ENCODE measurements at places on chromosomes 5 and 9.

GRCh38 chr5:80960531-80961375 lies 590 bp downstream of the RASGRF2 start:
- peak; percentile 13 for DNase-seq

DNA sequence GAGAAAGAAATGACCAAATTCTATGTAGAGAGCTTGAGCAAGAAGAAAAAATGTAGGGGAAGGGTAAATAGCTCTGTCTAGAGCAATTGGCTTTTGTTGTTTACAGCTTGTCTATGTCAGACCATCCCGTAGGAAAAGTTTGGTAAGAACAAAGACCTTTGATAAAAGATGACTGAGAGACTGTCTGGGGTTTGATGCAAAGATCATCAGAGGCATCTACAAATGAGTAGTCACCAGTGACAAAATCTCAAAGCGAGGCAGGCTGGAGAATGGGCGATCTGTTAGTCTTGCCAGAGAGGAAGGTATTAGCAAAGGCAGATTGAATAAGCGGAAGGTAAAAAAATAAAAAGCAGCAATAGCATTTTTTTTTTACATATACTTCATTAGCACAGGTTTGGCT lies 125.0 kb upstream of the RASGRF2 start:
- DNase-seq: no peak

- DNase-seq: no peak
These were observed 2.5 kb downstream of the KDM3B start for GRCh38 chr5:138354926-138355378.

DNA sequence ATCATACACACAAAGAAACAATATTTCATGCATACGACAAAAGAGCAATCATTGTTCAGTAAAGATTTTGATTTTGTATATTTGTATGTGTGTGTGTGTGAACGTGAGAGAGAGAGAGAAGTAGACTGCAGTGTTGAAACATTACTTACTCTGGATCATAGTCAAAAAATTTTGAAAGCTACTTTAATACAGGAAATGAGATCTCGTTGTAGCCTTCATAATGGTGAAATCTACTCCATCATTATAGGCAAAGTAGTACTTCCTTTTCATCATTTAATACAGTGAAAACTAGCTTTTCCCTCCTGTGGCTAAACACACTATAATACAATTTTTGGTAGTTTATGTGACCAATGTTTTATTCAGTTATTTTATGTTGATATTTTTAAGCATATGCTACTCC lies 1427.7 kb upstream of the C9orf72 start:
- no peak for DNase-seq

GRCh38 chr5:14415024-14415697 lies 166.4 kb upstream of the OTULINL start:
- DNase-seq: no peak
